ENCODE measurements at places on chromosomes 5 and 9.

GRCh38 chr5:174329738-174330137 lies 284.2 kb downstream of the NSG2 start:
- no peaks in the 10 kb centered on the region for H3K36me3 ChIP-seq
- no peak overlapping the region for H3K27ac ChIP-seq
- DNase-seq = no peak
- H3K4me1 ChIP-seq = no peaks in the 10 kb centered on the region

- no peak for DNase-seq
- no peaks in the 10 kb centered on the region for H3K4me1 ChIP-seq
- H3K4me3 ChIP-seq = peak overlapping the region; percentile 84
- H3K27me3 ChIP-seq = no peaks in the 10 kb centered on the region
- no peak overlapping the region for H3K27ac ChIP-seq
- no peaks in the 10 kb centered on the region for H3K36me3 ChIP-seq
Observed at GRCh38 chr5:58760222-58760621, 177.3 kb downstream of the RAB3C start.

DNA sequence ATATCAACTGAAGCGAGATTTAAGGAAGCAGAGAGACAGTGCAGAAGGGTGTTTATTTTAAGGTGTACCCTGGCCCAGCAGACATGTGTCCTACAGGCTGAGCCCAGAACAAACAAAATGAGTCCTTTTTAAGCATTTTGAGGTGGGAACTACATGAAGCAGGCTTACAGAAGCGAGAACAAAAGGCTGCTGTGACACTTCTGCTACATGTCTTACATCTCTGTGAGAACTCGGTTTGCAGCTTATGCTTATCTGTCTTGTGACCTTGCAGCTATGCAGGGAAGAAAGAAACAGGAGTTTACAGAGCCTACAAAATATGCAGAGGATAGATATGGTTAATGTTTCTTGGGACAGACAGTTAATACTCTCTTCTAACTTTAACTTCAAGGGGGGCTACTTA lies 295.9 kb downstream of the CEMIP2 start:
- no peak overlapping the region for H3K4me3 ChIP-seq
- no peak overlapping the region for H3K27ac ChIP-seq
- no peaks in the 10 kb centered on the region for H3K4me1 ChIP-seq
- H3K36me3 ChIP-seq = no peaks in the 10 kb centered on the region

- no peak overlapping the region for H3K27ac ChIP-seq
- H3K36me3 ChIP-seq = no peaks in the 10 kb centered on the region
- H3K4me3 ChIP-seq = peak overlapping the region; percentile 46
- H3K27me3 ChIP-seq = no peaks in the 10 kb centered on the region
- no peak for DNase-seq
- H3K4me1 ChIP-seq = peaks cover 27% of the 10 kb centered on the region
Observed at GRCh38 chr5:67014957-67015400, 181.6 kb downstream of the CD180 start.

- no peak overlapping the region for H3K27ac ChIP-seq
- no peaks in the 10 kb centered on the region for H3K27me3 ChIP-seq
- no peaks in the 10 kb centered on the region for H3K4me1 ChIP-seq
- no peak for DNase-seq
- no peaks in the 10 kb centered on the region for H3K36me3 ChIP-seq
Observed at GRCh38 chr5:167877114-167877722, 414.2 kb upstream of the WWC1 start.

GRCh38 chr9:107281922-107282667 lies 984 bp upstream of the RAD23B start:
- H3K36me3 ChIP-seq = no peaks in the 10 kb centered on the region
- H3K4me3 ChIP-seq = peak overlapping the region; percentile 88
- H3K4me1 ChIP-seq = peaks cover 35% of the 10 kb centered on the region
- H3K27ac ChIP-seq = peak overlapping the region; percentile 90
- DNase-seq = peak; percentile 30
- H3K27me3 ChIP-seq = peaks cover 3% of the 10 kb centered on the region

DNA sequence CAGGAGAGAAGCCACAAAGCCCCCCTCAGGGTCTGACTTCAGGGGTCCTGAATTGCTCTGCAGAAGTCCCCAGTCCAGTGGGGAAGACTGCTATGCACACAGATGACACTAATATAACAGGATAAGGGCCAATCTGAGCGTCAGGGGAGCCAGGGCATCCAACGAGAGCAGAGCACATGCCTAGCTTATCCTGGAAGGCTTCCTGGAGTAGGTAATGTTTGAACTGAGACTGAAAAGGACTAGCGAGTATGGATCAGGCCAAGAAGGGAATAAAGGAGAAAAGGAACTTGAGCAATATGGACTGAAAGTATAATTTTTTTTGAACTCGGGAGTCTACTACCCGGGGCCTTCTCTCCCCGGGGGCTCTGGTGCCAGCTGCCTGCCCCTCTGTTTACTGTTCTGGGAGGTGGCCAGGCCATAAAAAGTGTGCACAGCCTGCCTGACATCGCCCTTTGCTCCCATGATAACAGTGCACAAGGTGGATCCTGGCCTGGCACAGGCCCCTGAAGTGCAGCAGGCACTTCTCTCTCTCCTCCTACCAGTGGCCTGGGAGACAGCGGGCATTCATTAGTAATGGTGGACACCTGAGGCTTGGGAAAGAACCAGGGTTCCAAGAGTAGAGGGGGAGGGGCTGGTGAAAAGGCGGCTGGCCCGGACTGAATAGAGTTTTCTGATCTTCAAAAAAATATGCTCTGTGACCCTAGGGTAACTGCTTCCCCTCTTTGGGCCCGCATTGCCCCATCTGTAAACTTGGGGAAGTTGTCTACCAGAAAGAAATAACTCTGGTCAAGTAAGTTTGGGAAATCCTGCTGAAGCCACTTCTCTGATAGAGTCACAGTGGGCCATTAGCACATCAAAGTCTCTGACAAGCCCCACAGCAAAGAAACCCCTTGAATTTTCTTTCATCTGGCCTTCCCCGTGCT lies 4.6 kb upstream of the SLC6A7 start:
- no peak overlapping the region for H3K4me3 ChIP-seq
- H3K27me3 ChIP-seq = peaks cover 3% of the 10 kb centered on the region
- no peaks in the 10 kb centered on the region for H3K36me3 ChIP-seq
- no peaks in the 10 kb centered on the region for H3K4me1 ChIP-seq
- DNase-seq = no peak

GRCh38 chr5:133247881-133248624 lies 196.2 kb downstream of the HSPA4 start:
- H3K4me1 ChIP-seq = no peaks in the 10 kb centered on the region
- no peak overlapping the region for H3K27ac ChIP-seq
- H3K4me3 ChIP-seq = no peak overlapping the region
- H3K36me3 ChIP-seq = no peaks in the 10 kb centered on the region
- no peaks in the 10 kb centered on the region for H3K27me3 ChIP-seq
- DNase-seq = no peak

DNA sequence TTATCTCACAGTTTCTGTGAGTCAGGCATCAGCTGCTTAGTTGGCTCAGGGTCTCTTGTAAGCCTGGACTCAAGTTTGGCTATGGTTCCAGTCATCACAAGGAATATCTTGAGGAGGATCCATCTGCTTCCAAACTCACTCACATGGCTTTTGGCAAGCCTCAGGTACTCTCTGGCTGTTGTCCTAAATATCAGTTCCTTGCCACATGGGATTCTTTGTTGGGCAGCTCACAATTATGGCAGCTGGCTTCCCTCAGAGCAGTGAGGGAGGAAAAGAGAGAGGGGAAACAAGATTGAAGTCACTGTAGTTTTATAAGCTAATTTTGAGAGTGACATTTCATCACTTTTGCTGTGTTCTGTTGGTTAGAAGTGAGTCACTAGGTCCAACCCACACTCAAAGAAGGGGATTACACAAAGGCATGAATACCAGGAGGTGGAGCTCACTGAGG lies 144.5 kb downstream of the GCNT1 start:
- DNase-seq = no peak
- H3K36me3 ChIP-seq = no peaks in the 10 kb centered on the region
- no peaks in the 10 kb centered on the region for H3K4me1 ChIP-seq

GRCh38 chr5:65163698-65164097 lies 318.0 kb downstream of the ADAMTS6 start:
- H3K27ac ChIP-seq = no peak overlapping the region
- no peaks in the 10 kb centered on the region for H3K36me3 ChIP-seq
- H3K4me1 ChIP-seq = no peaks in the 10 kb centered on the region

DNA sequence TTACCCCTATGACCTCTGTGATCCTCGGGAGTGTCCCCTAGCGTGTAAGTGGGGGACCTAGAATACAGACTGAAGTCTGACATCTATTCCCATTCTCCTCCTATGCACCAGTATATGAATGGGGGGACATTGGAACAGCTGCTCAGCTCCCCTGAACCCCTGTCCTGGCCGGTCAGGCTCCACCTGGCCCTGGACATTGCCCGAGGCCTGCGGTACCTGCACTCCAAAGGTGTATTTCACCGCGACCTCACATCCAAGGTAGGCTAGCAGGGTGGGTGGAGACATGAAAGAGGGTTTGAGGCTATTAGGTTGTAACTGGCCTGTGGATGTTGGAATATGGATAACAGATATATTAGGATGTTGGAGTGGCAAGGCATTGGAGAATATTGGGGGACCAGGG lies 1.7 kb downstream of the TESK1 start:
- DNase-seq = no peak
- H3K27ac ChIP-seq = no peak overlapping the region
- peaks cover 27% of the 10 kb centered on the region for H3K4me1 ChIP-seq
- H3K36me3 ChIP-seq = peaks cover 25% of the 10 kb centered on the region
- no peaks in the 10 kb centered on the region for H3K27me3 ChIP-seq

DNA sequence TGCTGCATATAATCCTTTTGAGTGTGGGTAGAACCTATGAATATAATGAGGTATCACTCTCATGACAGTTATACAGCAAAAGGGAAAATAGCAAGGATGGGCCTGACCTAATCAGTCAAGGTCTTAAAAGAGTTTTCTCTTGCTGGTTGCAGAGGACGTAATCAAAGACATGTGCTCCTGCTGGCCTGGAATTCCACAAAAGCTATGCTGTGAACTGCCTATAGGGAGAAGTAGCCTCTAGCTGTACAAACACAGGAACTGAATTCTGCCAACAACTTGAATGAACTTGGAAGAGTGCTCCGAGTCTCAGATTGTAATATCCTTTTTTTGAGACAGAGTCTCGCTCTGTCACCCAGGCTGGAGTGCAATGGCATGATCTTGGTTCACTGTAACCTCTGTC lies 195.6 kb downstream of the PLK2 start:
- H3K4me1 ChIP-seq = no peaks in the 10 kb centered on the region
- DNase-seq = no peak
- H3K4me3 ChIP-seq = no peak overlapping the region
- H3K27me3 ChIP-seq = no peaks in the 10 kb centered on the region
- H3K27ac ChIP-seq = no peak overlapping the region

- no peak overlapping the region for H3K27ac ChIP-seq
- H3K27me3 ChIP-seq = no peaks in the 10 kb centered on the region
- no peak overlapping the region for H3K4me3 ChIP-seq
- no peaks in the 10 kb centered on the region for H3K4me1 ChIP-seq
- H3K36me3 ChIP-seq = no peaks in the 10 kb centered on the region
Observed at GRCh38 chr9:94912700-94913249, 186.3 kb downstream of the AOPEP start.

GRCh38 chr9:74887041-74887980 lies at the start of gene TRPM6:
Gene TRPM6, minus strand, starts transcription at chr9:74887921. Its CDS starts 65 bp downstream, at chr9:74887856.
- peak; percentile 36 for DNase-seq
- peak within 1 kb of the TSS; percentile 39 for H3K4me3 ChIP-seq
- H3K4me1 ChIP-seq = peaks cover 12% of the 10 kb centered on the region
- no peaks in the 10 kb centered on the region for H3K36me3 ChIP-seq

DNA sequence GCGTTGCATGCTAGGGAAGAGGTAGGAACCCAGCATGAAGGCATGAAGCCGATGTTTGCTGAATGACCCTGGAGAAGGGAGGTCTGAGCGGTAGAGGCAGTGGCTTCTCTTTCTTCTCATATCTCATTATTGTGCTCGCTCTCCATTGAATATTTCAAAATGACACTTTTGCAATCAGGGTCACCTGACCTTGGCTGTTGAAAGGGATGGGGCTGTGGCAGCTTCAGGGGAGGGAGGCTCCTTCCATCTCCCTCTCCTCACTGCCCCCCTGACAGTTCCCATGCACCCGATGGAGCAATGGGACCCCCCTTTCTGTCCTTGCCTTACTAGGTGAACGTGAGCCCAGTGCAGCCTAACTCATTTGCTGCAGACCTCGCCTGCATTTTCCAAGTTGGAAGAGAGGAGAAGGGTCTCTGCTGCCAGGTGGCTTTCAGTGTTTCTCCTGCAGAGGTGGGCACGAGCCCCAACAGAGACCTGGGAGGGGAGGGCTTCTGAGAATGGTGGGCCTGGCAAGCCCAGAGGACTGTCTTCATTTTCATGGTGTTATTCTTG lies 17.9 kb downstream of the STC2 start:
- no peak overlapping the region for H3K27ac ChIP-seq
- no peaks in the 10 kb centered on the region for H3K36me3 ChIP-seq
- no peaks in the 10 kb centered on the region for H3K4me1 ChIP-seq
- H3K27me3 ChIP-seq = peaks cover 5% of the 10 kb centered on the region

- DNase-seq = no peak
- no peak overlapping the region for H3K4me3 ChIP-seq
- H3K27me3 ChIP-seq = no peaks in the 10 kb centered on the region
- H3K4me1 ChIP-seq = no peaks in the 10 kb centered on the region
Observed at GRCh38 chr5:89276566-89277305, 393.8 kb upstream of the MEF2C start.

DNA sequence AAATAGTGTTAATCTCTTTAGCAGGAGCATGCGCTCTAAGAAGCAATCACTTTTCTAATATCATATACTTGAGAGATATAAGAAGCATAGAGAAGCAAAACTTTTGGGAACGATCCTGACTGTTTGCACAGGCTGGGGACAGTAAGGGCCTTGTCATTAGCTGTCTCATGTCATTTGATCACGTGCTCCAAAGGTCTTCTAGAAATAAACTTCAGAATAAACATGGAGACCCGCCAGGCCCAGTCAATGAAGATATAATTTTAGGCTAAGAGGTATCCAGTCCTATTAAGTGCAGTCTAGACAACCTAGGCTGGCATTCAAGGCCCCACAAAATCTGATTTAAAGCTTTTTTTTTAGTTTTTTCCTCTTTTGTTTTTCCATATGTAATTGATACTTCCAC lies 111.0 kb upstream of the APC start:
- H3K36me3 ChIP-seq = no peaks in the 10 kb centered on the region
- no peak for DNase-seq
- no peaks in the 10 kb centered on the region for H3K4me1 ChIP-seq
- H3K27ac ChIP-seq = no peak overlapping the region

GRCh38 chr5:127083711-127084110 lies 10.4 kb upstream of the C5orf63 start:
- no peak for DNase-seq
- no peak overlapping the region for H3K27ac ChIP-seq
- no peaks in the 10 kb centered on the region for H3K36me3 ChIP-seq
- no peaks in the 10 kb centered on the region for H3K4me1 ChIP-seq

DNA sequence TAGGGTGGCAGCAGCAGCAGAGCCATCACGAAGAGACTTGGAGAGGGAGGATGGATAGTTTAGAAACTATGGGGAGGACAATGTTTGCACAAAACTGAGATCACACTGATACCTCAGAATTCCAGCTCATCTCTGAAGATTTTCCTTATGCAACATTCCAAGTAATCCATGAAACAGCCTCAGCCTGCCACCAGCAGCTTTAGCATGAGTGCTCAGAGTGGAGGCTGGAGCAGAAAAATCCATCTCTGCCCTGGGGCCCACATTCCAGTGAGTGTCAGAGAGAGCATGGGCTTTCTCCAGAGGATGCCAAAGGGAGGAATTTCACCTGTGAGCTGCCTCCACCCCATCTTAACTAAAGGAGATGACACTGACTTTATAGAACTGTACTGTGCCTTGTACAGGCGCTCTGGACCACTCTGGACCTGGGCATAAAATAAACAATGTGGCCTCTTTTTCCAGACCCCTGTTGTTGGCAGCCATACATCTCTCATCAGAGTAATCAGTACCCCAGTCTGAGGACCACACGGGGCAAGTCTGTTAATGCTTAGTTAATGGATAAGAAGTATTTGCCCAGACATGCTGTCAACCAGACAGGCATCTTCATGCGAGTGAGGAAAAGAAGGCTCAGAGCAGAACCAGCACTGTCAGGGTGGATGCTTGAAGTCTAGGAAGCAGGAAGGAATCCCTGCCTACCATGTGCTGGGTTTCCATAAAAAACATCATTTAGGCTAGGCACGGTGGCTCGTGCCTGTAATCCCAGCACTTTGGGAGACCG lies 440.9 kb downstream of the ENC1 start:
- H3K4me1 ChIP-seq = no peaks in the 10 kb centered on the region
- H3K27me3 ChIP-seq = no peaks in the 10 kb centered on the region
